Right kidney (tissue), 9 donors: ENCODE measurements at places on chromosomes 12 and 14.

- DNase-seq, result peak; percentile 35
Measured at GRCh38 chr14:50961605-50962221, 17.4 kb upstream of the PYGL start.

DNA sequence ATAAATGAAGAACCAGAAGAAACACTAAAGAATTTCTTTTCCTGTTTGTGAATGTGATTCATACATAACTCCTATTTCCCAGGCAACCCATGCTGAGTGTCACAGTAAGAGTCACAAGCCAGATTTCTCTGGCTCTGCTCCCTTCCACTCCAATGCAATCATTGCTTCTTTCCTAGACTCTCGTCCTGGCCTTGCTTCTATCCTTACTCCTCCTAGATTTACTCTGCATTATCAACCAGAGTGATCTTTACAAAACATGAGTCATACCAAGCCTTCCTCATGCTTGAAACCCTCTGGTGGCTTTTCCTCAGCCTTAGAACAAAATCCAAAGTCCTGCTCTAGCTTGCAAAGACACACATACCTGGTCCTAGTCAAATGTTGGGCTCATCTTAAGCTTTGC lies 13.3 kb downstream of the IL22 start:
- no peak for DNase-seq

DNA sequence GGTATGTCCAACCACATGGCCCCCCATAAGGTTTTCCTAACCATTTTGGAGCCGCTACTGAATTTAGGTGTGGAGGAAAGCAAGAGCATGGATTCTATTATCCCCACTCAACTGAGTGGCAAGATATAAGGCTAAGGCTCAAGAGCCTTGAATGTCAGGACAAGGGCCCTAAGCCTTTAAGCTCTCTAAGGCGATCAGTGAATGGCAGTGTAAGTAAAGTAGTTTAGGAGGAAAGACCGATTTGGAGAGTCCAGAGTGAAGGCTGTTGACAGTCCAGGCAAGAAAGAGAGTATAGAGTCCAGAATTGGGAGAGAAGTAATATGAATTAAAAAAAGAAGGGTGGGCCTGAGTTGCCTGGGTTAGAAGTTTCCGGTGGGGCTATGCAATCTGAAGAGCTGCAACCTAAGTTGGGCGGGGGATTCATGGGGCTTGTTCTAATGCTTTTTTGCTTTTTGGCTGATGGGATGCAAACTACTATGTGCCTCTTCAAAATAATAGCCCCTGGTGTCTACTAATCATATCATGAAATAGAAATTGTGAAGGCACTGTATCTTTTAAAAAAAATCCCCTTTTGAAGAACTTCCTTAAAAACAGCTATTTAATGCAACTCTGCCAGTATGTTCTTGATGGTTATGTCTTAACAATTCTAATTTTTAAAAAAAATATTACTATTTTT lies at the start of gene SPIC:
TSS of gene SPIC (plus strand) at position 626 of the 676 bp plus-strand sequence. CDS start 1,569 bp downstream, outside the sequence.
- no peak for DNase-seq

GRCh38 chr14:54803396-54803795 lies 99.2 kb downstream of the GCH1 start:
- DNase-seq, result no peak

- DNase-seq, result no peak
Measured at GRCh38 chr14:24418492-24418873, 11.0 kb downstream of the CBLN3 start.

- no peak for DNase-seq
Measured at GRCh38 chr12:126926023-126926594, 1340.9 kb upstream of the TMEM132C start.

- peak; percentile 77 for DNase-seq
Measured at GRCh38 chr12:111034083-111034885, 113.9 kb upstream of the MYL2 start.

GRCh38 chr14:95162641-95163040 lies 5.3 kb upstream of the DICER1 start:
- DNase-seq, result no peak

DNA sequence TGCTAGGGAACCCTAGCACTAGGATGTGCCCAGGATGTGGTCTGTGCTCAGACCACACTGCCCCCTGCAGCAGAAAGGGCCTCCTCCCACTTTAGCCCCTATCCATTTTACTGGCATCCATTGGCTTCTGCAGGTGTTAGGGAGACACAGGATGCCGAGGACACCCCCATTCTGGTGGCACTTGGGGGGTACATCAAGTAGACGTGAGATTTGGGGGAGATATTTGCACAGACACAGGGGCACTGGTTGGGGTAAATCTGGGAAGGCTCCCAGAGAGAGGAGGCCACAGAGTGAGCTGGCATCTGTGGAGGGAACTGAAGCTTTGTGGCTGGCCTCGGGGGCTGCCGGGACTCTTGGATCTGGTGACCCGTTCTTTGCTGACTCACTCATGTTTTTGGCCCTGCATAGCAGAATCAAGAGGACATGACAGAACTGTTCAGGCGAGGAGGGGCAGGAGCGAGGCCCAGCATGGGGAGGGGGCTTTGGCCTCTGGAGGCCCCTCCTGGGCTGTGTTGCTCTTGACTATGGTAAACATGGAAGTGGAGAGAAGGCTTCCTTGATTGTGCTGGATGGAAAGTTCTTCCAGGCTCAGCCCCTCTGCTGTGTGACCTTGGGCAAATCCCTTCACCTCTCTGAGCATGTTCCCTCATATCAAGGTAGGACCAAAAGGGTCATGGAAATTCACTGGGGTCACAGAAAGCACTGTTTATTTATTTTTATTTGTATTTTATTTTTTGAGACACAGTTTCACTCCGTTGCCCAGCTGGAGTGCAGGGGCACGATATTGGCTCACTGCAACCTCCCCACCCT lies 1.8 kb downstream of the PLBD2 start:
- DNase-seq, result no peak

DNA sequence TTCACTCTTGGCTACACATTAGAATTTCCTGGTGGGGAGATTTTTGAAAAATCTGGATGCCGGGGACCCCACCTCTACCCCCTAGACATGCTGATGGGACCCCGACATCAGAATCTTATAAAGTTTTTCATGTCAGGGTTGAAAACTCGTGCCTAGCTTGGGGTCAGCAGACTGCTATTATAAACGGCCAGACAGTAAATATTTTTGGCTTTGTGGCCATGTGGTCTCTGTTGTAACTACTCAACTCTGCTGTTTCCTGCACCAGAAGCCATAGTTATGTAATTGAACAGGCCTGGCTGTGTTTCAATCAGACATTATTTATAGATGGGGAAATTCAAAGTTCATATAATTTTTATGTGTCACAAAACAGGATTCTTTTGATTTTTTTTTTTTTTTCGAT lies 41.6 kb downstream of the ACACB start:
- no peak for DNase-seq

DNA sequence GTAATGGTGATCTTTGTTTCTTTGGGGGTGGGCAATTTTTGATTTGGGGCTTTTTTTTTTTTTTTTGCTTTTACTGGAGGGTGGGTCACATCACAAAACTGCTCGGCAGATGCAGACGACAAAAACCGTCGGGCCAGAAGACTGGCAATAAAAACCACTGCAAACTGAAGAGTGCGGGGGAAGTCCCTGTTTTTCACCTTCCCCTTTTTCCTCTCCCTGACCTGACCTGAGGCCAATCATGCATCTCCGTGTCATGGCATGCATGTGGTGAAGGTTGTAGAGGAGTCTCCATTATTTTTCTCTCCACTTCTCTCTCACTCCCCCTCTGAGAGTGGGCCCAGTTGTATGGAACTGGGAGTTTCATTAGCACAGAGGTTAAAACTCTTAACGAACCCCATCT lies 57.5 kb downstream of the AP5M1 start:
- no peak for DNase-seq

DNA sequence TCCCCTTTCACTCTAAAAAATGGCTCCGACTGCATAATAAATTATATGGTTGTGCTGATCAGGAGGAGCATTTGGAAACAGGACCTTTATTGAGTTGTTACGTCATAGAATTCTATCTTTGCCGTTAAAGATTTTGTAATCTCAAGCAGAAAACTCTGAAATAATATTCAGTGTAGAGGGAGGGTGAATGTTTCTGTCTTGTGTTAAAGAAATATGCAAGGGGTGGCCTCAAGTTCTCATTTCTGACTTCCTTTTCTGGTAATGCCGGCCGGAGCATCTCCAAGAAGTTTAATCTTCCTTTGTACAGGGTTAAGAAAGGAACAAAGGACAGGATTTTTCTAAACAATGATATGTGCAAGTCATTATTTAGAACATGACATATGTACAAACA lies 165.1 kb downstream of the SLC38A4 start:
- no peak for DNase-seq

GRCh38 chr12:103667125-103667524 lies 80.1 kb downstream of the STAB2 start:
- DNase-seq, result no peak

- no peak for DNase-seq
Measured at GRCh38 chr12:12510141-12510540, 52.5 kb downstream of the DUSP16 start.
